ENCODE measurements at places on chromosomes 6 and 20.

DNA sequence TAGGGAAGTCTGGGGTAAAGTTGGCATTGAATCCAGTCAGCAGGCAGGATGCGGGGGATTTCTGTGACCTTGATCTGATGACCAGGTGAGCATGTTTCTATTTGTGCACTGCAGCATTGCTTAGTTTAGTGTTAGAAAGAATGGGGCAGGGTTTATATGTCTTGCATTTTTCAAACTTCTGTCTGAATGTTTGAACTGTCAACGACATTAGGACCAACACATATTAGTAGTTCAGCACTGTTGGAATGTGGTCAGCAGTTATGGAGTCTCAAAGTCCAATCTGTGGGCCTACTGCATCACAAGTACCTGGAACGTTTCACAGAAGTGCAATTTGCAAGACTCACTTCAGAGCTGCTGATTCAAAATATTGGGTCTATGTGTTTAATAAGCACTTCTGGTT lies 276.6 kb upstream of the BMP2 start:
- DNase-seq, result no peak

DNA sequence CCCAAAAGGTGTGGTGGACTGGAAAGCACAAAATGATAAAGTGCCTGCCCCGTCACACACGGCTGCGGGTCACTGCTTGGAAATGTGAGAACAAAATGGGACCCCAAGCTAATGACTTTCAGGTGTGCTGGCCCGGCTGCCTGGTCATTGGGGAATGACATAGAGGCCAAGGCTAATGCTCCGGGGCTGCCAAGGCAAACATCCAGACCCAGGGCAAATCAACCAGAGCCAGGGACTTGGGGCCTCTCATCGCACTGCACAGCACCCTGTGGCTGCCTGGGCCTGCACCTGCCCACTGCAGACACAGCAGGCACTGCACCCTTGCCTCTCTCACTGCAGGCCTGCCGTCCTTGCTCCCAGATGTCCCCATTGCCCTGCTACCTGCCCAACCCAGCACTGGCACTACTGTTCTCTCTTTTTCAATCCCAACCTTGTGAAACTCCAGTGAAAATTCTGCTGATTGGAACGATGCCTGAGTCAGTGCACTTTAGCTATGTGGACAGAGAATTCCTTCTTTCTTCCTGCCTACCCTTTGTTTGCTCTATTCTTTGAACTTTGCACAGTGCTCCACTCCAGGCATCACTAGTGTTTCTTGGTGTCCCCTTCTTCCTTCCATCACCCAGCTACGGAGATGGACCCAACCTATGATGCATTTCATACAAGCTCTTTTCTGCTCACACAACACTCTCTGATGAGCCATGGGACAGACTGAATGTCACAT lies 849.5 kb downstream of the MAFB start:
- DNase-seq, result no peak

DNA sequence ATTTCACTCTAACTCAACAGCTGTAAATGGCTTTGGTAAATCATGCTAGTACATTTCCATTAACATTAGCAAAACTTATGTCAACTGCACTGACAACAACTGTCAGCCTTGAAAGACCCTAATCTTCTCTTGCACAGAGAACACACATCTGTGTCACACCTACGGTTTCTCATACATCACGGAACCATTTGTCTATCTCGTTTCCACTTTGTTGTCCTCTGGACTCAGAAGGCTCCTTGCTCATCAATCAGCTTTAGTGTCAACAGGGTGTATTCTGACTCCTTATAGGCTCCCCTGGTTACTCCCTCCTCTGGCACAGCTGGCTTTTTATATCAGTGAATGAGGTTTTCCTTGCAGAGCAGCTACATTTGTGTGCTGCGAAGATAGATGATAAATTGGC lies 49.3 kb downstream of the CD83 start:
- no peak for DNase-seq

- DNase-seq, result no peak
Observed at GRCh38 chr20:36582322-36582721, 8.9 kb downstream of the TGIF2 start.

DNA sequence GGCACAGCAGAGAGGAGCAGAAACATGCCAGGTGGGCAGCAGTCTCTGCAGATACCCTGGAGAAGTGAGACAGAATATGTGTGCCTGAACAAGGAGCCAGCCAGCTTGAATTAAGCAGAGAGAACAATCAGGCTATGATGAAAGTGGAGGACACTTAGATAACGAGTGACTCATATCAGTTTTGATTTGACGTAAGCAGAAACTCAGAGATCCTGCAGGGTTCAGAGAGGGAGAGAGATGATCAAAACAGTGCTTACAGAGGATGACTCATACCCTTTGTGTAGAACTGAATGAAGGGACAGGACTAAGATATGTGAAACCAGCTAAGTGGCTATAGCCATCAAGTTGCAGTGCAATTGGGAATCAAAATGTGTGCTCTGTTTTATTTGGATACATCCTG lies 300.7 kb downstream of the TENT5A start:
- DNase-seq, result no peak

- DNase-seq, result no peak
Observed at GRCh38 chr6:71481011-71481410, 192.4 kb downstream of the OGFRL1 start.

DNA sequence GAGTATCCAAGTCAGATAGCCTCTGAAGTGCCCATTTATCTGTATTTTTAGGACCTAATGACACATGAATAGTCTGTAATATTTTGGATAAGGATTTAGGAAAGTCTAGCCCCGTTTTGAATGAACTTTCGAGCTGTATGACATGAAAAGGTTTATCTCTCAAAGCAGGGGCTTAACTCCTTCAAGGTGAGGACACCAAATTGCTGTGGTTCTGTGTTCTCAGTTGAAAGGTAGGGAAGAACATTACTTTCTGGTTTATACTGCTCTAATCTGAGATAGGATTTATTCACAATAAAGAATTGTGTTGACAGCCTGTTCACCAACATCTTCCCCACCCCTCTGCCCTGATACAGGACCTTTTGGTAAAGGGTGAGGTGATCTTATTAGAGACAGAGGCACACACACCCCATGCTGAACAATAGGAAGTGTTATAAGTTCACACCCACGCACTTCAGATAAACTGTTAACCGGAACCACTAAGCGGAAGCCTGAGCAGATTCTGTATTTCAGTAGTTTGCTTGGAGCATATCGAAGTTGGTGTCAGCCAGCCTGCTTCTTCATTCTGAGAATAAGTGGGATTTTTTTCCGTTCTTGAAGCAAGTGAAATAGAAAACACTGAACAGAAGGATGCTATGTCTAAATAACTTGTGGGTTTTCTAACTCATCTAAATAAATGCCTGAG lies 223.3 kb downstream of the TMEM242 start:
- peak; percentile 6 for DNase-seq

DNA sequence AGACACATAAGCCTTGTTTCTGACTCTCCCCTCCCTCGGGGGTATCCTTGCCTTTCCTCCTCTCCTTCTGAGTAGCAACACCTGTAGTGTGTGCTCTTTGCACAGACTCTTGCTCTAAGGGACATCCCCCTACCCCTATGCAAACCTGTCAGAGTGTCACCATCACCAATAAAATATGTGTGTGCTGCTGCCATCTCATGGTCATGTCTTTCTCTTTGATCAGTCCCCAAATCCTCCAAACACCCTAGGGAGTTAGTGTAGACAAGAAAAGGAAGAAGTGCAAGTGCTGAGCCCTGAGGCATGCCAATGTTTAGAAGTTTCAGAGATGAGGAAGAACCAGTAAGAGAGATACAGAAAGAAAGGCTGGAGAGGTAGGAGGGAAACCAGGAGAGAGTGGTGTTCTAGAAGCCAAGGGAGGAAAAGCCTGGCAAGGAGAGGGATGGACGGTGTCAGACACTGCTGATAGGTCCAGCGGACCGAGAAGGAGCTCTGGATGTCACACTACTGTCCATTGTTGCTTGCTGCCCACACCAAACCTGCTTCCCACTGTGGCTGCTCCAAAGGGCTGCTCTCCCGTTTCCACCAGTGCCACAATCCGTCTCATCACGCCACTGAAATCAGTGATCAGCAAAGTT lies 16.4 kb downstream of the TRMT6 start:
- no peak for DNase-seq

DNA sequence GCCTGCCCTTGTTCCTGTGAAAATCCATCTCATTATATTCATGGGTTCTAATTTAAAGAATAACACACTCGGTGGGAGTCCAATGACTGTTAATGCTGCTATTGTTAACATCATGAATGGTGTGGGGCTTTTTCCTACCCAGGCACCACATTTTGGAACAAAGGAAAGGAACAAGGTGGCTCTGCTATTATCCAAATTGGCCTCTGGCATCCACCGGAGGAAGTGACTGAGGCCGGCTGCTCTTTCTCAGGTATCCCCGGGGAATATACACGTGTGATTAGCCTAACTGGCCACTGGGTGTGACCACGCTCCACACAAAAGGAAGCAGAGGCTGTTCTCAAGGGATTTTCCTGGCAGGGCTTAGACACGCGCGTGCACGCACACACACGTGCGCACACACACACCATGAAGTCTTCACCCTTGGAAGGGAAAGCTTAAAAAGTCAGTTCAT lies 601.2 kb upstream of the ARID1B start:
- no peak for DNase-seq

All from stimulated activated CD8-positive, alpha-beta memory T cell treated with anti-CD3 and anti-CD28 coated beads, Interleukin-4, amount 100 ng/mL, for 4 hours (primary cell).